GM13977 (cell line): ENCODE measurements at places on chromosomes 1 and 21.

DNA sequence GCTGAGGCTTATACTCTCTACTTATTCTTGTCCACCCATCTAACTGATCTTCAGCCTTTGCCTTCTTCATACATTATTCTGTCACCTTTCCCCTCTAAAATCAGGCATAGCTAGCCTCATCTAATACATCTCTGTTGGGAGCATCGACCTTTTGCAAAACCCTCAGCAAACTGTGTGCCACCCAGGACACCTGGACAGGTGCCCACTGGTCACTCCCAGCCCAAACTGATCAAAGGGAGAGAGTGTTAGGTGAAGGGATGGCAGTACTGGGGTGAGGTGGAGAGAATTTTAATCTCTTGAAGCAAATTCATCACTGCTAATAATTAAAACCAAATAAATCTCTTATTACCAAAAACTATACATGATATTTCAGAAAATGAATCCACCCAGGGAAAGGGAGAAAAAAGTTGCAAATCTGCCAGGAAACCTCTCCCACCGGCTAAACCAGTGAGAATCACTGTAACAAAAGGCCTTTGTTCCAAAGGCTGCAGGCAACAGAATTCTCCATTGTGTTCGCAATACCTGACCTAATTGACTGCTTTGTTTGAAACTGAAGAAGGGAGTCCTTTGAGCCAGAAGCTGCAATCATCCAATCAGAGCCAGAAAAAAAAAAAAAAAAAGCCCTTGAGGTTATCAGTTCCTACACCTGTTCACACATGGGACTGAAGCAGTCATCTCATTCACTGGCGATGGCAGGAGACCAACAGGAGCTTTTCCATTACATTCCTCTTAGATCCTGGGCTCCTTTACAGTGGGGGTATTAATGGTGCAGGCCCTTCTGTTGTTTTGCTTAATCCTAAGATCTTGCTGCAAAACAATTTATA is 172.6 kb downstream of the APP start:
- no peak for DNase-seq

DNA sequence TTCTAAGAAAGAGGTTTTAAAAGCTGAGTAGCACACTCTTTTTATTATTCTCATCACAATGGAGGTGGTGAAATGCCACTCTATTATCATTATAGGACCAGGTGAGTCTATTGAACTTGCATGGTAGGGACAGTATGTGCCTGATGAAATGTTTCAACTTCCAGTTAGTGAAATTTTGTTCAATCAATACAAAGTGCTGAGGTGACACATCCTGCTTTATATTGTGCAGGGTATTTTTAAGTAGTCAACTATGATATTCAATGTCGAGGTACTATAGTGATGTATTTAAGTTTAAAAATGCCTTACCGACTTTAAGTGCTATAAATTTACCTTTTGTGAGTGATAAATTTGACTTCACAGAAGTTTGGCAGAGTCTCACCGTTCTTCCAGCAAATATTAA is 284.7 kb upstream of the BRINP3 start:
- no peak for DNase-seq

DNA sequence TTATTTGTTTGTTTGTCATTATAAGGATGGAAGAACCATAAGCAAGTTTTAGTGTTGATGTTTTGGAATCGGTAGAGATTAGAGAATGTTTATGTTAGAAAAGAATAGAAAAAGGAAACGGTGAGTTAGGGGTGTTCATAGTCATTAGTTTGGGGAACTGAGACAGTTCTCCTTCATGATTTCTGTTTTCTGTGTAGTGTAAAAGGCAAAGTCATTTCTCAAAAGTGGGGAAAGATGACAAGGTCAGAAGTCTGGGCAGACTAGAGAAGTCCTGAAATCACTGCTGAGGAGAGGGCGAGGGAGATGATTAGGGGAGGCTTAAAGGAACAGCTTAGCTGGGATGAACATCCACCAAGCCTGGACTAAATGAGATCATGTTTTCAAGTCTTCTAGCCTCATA is 498.9 kb downstream of the TTLL7 start:
- peak; percentile 7 for DNase-seq

DNA sequence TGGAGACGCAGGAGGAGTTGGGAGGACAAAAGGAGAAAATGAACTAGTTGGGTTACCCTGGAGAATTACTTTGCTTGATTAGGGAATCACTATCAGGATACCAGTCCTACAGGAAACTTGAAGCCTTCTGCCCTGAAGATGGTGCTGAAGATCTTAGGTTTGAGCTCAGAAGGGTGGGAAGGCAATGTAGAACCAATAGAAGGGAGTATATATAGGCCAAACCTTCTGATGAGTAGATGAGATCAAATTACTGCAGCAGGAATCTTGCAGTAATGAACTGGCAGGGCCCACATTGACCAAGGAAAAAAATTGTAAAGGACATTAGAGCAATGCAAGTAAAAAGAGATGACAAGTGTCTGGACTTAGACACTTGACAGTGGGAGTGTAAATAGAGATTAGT is 116.3 kb upstream of the CACYBP start:
- no peak for DNase-seq

- no peak for DNase-seq
Observed at GRCh38 chr1:212447478-212447877, 14.8 kb downstream of the NENF start.

DNA sequence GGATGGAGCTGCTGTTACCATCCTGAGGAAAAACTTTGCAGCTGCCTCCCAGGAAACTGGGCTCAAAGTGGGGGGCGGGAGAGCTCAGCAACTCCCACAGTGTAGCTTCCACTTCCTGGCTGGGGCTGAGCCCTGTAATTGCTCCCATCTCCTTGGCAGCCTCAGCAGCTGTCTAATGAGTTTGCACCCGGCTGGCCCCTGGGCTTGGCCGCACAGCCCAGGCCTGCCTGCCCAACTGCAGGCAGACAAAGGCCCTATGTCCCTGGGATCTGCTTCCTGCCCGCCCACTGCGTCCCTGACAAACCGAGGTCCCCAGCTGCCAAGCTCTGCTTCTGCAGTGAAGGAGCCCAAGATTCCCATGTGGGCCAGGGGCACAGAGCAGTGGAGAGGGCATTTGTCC is 30.1 kb downstream of the EDN2 start:
- no peak for DNase-seq

DNA sequence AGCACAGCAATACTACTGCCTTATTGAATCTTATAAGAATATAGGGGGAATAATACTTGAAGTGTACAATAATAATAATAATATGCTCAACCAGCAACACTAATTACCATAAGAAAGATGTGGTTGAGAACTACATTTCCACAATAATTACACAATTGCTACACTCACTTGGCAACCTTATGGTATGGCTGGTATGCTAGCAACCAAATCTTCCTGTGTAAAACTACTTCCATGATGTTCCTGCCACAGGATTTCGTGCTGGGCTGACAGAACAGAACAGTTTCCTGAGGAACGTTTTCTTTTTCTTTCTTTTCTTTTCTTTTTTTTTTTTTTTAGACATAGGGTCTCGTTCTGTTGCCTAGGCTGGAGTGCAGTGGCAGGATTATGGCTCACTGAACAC is 50.6 kb downstream of the KIF26B start:
- DNase-seq, result no peak

- no peak for DNase-seq
Observed at GRCh38 chr1:213274140-213274539, 223.1 kb downstream of the RPS6KC1 start.

- peak; percentile 63 for DNase-seq
Observed at GRCh38 chr1:227948493-227949260, 945 bp upstream of the WNT9A start.

- DNase-seq, result no peak
Observed at GRCh38 chr1:227785805-227786671, 29.4 kb upstream of the PRSS38 start.

DNA sequence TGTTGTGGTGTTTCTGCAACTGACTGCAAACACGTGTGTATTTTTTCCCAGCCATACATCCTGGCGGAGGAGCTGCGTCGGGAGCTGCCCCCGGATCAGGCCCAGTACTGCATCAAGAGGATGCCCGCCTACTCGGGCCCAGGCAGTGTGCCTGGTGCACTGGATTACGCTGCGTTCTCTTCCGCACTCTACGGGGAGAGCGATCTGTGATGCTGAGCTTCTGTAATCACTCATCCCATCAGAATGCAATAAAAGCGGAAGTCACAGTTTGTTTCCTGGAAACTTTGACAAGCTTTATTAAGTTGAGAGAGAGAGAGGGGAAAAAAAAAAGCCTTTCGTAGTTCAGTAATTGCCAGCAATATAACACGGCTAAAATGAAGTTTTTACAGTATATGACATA is 32.7 kb upstream of the MTR start:
- DNase-seq, result no peak

DNA sequence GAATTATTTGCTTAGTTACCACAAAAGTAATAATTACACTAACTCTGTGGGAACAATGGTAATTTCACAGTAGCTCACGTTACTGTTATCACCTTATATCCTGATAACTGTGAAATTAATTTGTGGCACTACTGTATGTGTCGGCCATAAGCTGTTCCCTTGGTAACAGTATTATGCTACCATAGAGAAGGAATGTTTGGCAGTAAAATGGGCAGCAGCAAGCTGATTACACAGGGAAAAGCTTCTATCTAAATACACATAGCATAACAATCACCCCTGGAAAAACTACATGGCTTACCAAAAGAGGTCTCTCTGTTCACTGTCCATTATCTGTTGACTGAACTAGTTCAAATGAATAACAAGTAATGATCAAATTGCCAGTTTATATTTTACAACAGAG is 124.1 kb downstream of the DPYD start:
- no peak for DNase-seq

GRCh38 chr1:41898191-41898713 is 20.5 kb downstream of the HIVEP3 start:
- DNase-seq, result no peak

DNA sequence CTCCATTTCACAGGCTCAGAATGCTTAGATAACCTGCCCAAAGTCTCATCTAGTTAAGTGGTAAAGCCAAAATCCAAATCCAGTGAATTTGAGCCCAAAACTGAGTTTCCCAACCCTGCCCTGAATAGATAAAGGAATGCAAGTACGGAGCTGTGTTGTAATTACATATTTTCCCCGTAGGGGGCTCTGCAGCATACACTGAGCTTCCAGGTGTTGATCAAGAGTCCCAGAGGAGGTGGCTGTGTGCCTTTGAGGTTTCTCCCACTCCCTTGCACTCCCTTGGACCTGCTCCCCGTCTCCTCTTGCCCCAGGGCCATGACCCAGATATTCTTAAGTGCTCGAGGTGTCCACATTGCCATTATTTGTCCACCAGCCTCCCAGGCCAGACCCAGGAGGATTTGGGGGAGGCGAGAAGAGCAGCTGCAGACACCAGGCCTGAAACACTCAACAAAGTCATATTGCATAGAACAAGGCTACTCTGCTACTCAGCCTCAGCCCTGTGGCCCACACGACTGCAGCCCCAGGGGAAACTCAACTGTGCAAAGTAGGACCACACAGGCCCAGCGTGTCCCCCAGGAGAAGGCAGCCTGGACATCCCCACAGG is 18.4 kb upstream of the LY9 start:
- peak; percentile 39 for DNase-seq

GRCh38 chr1:16249596-16250241 is 12.7 kb upstream of the CPLANE2 start:
- no peak for DNase-seq

GRCh38 chr1:152725261-152725660 is 17.3 kb downstream of the LCE4A start:
- DNase-seq, result no peak

GRCh38 chr1:52127181-52128180 is 14.4 kb upstream of the ZFYVE9 start:
- DNase-seq, result peak; percentile 28

DNA sequence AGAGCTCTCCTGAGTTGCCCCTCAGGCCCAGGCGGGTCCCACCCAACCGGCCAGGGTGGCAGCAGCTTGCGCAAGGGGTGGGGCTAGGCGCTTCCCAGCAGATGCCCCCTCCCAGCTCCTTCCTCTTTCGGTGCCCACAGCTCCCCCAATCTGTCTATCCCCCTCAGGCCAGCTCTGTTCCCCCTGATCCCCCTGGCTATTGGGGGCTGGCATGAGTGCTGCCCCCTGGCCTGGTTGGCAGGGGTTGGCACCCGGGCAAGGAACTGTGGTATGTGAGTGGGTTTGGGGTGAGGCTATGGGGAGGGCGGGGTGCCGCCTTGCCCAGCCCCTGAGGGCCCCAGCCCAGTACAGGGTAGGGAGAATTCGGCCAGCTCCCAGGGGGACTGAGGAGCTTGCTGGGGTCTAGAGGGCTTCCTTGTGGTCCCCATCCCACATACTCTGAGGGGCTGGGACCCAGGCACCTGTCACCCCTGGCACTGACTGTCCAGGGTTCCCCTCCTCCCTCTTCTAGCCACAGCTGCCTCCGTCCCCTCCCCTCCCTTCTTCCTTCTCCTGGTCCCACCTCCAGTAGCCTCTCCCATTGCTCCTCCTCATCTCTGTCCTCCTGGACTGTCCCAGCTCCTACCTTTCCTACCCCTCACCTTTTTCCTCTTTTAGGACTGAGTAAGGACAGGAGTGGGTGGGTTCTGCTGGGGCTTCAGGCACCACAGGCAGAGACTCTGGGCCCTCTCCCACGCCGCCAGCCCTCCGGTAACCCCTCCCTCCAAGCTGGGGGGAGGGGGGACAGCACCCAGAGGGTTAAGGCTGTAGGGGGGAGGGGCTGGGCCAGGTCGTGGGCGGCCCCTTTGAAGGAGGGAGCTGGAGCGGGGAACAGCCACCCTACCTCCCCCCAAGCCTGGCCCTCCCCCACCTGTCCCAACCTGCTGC is 5.7 kb downstream of the ZBTB7B start:
- DNase-seq, result no peak

GRCh38 chr1:178819123-178819522 is 51.8 kb downstream of the ANGPTL1 start:
- no peak for DNase-seq

DNA sequence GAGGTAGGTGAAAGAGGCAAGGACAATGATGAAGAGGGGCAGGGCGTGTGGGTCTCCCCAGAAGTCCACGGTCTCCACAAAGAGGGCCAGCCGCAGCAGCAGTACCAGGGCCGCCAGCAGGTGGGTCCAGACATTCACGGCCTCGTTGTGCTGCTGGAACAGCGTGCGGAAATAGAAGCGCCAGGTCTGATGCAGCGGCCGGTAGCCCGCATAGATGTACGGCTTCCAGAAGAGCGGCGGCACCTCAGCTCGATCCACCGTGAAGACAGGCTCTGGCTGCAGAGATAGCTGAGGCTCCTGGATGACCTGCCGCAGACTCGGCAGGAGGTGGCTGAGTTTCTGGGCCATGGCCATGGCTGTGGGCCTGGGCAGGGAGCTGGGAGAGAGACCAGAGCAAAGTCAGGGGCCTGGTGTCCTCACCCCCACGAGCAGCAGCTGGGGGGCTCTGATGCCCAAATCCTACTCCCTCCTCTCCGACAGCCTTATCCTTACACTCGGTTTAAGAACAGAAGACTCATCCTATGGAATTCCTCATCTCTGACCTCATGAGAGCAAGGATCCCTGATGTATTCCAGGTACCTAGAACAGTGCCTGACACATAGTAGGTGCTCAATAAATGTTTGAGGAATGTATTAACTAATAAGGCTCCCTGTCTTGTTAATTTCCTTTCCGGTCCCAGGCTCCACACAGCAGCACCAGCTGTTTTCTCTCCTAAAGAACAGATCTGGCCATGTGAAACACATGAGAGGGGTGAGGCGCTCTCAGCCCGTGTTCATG is 4.4 kb upstream of the AUNIP start:
- DNase-seq, result no peak
